ENCODE measurements at places on chromosomes 1 and 21.

DNA sequence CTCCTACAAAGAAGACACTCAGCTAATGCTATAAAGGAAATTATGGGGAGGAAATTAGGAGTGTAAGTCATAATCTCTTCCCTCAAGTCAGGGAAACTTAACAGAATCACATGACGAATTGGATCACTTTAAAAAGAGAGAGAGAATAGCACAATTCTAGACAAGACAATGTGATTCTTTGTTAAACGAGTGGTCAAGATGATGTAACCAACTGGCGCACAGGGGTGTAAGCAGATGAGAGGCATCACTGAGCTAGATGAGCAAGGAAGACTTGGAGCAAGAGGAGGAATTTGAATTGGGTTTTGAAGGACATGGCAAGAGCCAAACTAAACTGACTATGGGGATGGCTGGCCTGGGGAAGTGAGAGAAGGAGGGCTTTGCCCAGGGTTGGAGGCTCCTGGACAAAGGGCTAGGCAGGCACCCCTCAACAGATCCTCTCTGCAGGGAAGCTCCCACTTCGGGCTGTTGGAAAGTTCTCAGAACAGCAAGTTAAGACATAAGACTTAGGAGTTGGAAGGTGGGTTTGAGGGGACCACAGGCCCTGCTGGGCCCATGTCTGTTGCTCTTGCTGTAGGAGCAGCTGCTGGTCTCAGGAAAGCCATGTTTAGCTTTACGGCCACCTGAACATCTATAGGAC lies 123.9 kb upstream of the GRIK3 start:
- no peak for DNase-seq

- peak; percentile 27 for DNase-seq
Measured at GRCh38 chr1:68495968-68496679, 758 bp downstream of the DEPDC1 start.

GRCh38 chr1:68974447-68974846 lies 477.6 kb upstream of the DEPDC1 start:
- no peak for DNase-seq

GRCh38 chr21:45087022-45087823 lies 12.8 kb downstream of the ADARB1 start:
- no peak for DNase-seq

GRCh38 chr1:196607981-196608380 lies 259 bp downstream of the KCNT2 start:
- DNase-seq, result peak; percentile 40

DNA sequence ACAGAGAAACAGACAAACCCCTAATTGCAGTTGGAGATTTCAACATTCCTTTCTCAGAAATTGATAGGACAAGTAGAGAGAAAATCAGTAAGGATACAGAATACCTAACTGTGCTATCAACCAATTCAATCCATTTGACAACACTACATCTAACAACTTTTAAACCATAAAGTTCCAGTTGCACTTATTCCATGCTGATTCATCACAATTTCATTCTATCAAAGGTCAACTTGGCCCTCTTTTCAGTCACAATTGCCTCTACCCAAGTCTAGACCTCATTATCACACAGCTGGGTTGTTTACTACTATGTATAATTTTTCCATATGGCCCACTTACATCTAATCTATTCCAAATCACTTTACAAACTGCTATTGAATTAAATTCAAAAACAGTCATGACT lies 19.8 kb upstream of the DESI2 start:
- DNase-seq, result no peak

DNA sequence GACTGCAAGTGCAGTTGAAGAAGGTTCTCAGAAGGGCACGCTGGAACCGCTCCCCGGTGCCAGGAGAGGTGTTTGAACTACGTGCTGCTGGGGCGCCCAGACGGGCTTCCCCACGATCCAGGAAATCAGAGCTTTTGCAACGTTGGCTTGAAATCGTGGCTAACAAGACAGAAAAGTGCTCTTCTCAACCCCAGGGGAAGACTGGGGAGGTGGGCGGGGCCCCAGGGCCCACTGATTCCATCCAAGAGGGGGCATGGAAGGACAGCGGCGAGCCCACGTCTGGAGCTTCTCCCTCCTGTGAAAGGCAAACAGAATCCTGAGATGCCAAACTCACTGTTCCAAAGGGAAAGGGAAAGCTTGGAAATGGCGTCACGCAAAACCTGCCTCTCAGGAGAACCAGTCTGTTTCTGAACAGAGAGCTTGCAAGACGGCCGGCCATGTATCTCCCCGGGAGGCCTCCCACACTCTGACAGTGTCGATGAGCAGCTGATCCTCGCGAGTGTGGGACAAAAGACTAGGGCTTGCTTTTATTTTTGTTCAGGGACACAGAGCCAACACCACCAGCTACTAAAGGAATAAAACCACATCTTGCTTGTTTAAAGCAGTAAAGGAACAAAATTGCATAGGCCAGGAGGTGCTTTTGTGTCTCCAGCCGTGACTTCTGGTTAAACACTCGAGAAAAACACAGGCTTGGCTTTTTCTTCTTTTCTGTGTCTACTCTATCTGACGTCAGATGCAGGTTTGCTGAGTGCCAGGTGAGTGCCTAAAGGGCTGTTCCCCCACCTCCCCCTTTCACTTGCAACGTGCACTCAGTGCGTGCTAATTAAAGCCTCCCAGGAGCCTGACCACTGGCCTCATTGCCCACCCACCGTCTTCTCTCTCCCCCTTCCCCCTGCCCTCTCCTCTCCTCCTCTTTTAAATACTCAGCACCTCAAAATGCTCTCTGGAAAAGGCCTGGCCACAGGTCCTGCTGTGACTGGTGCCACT lies 41.5 kb downstream of the LRRC3 start:
- DNase-seq, result no peak

DNA sequence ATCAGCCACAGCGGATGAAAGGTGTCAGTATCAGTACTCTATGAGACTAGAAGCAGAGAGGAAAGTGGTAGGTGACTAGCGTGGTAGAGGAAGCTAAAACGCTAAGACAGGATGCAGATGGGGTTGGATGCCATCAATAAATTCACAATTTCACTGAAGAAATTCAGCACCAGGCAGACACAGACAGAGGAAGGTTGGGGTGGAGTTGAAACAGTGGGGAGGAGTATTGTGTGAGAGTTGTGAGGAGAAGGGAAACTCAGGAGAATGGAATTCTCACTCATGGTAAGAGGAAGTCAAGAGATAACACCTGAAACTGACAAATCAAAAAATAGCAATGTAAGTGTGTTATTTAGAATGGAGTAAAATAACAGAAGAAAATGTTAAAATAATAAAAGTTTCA lies 208.5 kb upstream of the DAB1 start:
- no peak for DNase-seq

DNA sequence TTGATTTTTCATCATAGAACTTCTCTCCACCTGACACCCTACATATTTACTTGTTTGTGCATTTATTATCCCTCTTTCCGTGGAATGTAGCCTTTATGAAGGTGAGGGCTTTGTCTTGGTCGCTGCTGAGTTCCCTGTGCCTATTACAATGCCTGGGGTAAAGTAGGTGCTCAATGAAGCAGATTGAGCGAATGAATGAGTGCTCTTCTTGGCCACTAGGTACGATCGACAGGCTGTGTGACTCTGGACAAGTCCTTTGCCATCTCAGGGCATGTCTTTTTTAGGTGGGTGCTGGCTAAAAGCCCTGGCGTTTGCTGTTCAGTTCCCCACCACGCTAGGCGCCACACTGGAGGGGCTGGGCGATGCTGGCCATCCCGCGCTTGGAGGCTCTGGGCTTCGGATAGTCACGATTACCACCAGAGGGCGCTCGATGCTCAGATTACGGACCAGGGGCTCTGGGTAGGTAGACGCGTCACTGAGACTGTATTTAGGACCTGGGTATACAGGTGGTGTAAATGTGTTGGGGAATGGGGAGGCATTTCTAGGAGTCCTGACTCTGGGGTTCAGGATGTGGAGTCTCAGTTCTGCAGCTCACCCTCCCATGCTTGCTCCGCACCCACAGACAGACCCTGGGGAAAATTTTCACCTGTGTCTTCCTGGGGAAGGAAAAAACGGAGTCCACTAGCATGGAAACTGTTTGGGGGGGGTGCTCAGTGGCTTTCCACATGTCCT lies 71.0 kb upstream of the CSF3R start:
- DNase-seq, result peak; percentile 80

DNA sequence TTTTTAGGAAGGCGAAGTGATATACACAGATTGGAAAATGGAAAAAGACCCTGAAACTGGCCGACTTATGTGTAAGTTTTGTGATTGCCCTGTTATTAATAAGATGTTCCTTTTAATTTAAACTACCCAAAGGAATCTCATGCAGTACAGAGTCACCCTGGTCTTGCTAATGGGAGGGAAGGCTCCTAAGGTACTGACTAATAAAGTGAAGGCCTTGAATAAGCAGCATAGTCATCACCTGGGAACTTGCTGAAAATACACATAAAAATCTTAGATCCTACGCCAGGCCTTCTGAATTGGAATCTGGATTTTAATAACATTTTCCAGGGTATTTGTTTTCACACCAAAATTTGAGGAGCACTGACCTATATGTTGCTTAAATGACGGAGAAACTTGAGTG lies 73.4 kb upstream of the MCOLN3 start:
- no peak for DNase-seq

GRCh38 chr1:54850737-54851136 lies 36.3 kb downstream of the DHCR24 start:
- DNase-seq, result no peak

All from NCI-H2171 treated with DMSO at 0.1 percent for 48 hours (cell line).